ENCODE measurements at places on chromosomes 2 and 18.

DNA sequence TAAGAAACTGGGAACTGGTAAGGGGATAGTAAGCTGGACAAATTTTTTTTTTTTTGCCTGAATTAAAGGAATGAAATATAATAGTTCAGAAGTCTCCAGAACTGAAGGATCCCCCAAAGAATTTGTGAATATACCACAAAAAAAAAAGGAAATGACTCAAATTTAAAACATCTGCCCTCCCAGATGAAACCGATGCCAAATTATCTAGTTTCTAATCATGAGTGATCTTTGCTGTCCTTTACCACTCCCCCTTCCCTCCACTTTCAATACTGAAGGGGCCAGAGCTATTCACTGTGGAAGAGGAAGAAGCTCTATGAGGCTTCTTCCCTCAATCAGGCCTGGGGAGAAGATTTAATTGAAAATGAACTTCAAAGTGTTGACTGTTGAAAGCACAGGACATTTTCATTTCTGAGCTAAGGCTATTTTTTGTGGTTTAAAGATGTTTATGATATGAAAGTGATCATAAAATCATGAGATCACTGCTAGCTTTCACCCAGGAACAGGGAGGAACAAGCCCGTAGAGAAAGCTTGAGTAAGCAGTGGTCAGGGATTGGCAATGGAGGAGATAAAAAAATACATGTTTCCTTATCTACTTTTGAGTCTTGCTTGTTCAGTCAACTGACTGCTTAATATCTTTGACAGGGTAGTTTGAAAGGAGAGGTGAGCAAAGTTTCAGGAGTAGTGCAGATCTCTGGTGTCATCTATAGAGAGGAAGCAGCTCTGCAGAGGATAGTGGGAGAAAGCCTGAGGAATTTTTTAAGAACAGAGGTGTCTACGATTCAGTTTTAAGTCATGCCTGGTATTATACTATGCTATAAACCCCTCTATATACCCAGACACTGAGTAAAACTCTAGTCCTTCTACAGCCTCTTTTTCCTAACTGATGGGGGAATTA, 409.5 kb upstream of the FIGN start:
- DNase-seq: no peak

GRCh38 chr2:207501802-207502576, 27.8 kb upstream of the CREB1 start:
- DNase-seq: no peak

GRCh38 chr2:216789081-216789480, 70.8 kb downstream of the TNP1 start:
- peak; percentile 83 for DNase-seq

DNA sequence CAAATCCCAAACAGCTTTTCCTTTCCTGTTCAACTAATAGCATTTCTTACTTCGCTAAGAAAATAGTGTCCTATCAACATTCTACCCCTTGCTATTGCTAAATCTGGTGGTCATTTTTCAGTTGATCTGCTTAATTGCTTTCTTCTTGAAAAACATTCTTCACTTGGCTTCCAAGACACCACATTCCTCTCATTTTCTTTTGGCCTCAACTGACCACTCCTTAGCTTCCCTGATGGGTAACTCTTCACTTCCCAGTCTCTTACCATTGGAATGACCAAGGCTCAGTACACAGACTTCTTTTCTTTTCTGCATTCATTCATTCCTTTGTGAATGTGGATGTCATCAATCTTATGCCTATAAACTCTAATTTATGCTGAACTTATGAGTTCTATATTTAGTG, 230.8 kb upstream of the CDH2 start:
- DNase-seq: no peak

DNA sequence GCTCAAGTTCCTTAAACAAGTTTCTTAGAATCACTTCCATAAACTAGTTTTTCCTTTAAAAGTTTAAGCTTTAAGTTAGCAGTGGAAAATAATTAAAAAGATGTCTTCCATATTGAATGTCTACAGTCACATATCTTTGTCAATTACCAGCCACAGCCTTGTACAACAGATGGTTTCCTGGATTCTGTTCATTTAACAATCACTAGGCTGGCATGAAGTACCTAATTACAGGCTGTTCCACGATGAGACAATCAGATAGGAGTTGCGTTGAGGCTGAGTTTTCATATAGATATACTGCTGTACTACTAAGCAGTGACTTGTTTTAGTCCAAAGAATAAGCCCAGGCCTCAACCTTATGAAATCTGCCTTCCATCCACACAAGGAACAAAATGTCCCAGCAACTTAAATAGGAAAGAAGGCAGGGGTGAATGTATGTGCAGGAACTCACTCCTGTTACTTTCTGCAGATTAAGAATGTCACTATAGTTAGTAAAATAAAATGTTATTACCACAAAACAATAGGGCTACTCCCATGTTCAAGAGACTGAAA, 131.0 kb downstream of the ZAP70 start:
- DNase-seq: peak; percentile 88

DNA sequence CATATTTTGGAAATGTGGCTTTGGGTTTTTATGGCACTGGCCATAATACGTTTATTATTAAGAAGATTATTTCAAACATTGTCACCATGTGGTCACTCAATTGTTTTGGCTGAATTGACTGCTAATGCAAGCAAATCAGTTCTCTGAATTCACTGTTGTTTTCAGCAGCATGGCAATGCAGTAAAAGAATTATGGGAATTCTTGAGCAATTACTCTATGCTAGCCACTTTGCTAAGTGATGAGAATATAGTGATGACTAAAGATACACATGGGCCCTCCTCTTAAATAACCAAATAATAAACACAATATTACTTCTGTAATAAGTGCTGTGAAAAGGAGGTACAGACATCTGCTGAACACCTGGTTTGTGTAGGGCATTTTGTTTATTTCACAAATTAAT, 58.0 kb upstream of the FANCL start:
- DNase-seq: no peak

DNA sequence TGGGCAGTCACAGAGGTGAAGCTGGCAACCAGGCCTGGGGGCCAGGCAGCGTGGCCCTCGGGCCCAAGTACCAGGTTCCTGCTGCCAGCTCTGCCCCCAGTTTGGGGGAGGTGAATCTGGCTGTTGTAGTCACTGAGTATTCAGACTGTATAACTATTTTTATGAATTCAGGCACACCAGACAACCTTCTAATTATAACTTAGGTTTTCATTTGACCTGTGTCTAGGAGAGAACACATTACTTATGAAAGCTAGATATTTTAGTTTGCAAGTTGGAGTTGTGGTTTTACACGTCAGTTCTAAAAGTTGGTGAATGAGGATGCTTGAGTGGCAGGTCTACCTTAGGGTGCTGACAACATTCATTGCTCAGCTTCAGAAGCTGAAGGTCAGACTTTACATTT, 71.7 kb downstream of the LIMS1 start:
- DNase-seq: no peak

DNA sequence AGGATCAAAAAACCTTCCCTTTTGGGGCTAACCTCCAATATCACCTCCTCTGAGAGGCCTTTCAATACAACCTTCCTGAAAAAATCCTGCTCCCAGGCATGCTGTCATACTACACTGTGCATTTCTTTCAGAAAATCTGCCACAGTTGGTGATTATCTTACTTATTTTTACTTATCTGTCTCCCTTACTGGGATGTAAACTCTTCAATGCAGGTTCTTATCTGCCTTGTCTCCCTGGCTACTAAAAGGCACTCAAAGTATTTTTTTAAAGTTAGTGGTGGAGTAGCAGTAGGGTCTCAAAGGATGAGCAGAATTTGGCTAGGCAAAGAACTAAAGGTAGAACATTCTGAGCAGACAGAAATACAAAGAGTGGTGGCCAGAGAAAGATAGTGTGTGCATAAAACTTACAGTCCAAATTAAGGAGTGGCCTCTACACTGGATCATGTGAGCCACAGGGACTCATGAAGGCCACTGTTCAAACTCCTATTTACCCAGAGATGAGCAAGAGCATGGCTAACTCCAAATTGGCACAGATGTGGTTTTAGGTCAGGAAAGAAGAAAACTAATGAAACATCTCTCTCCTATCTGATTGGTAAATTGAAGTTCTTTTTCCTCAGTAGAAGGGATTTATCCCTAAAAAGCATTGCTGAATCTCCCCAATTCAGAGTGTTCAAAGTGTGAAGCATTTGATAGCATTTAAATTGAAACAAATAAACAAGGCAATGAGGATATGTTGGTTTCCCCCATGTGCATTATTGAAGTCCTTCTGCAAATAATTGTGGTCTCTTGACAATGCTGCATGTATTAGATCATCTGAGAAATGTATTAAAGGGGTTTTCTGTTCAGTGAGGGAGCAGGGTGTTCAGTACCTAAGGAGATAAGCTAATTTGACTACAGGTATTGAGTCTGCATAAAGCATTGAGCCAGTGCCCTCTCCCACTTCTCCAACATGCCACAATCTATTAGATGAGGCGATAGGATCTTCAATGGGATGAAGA, 285.5 kb downstream of the MREG start:
- no peak for DNase-seq

- no peak for DNase-seq
Observed at GRCh38 chr2:98809878-98810587, 79.1 kb upstream of the MGAT4A start.

- DNase-seq: no peak
Observed at GRCh38 chr18:38930881-38931753, 1365.5 kb upstream of the CELF4 start.

DNA sequence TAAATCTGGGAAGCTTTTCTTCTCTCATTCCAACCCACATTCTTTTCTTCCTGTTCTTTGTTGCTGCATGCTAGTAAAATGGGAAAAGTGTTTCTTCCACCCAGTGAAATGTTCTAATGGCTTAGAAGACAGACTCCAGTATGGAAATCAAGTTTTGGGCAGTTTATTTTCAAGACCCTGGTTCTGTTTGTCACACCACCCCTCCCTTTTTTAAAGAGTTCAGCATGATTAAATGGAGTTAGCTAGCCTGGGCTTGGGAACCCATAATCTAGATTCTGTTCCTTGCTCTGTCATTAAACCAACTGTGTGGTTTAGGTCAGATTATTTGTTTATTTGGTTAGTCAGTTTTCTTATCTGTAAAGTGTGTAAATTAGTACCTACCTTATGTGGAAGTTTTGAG, 151.8 kb upstream of the NT5C1B start:
- DNase-seq: no peak

- no peak for DNase-seq
Observed at GRCh38 chr2:38876407-38876806, 631 bp downstream of the MORN2 start.

GRCh38 chr2:229884775-229885699, 36.8 kb downstream of the TRIP12 start:
- DNase-seq: no peak

- no peak for DNase-seq
Observed at GRCh38 chr2:102064679-102065674, 73.2 kb downstream of the IL1R2 start.

DNA sequence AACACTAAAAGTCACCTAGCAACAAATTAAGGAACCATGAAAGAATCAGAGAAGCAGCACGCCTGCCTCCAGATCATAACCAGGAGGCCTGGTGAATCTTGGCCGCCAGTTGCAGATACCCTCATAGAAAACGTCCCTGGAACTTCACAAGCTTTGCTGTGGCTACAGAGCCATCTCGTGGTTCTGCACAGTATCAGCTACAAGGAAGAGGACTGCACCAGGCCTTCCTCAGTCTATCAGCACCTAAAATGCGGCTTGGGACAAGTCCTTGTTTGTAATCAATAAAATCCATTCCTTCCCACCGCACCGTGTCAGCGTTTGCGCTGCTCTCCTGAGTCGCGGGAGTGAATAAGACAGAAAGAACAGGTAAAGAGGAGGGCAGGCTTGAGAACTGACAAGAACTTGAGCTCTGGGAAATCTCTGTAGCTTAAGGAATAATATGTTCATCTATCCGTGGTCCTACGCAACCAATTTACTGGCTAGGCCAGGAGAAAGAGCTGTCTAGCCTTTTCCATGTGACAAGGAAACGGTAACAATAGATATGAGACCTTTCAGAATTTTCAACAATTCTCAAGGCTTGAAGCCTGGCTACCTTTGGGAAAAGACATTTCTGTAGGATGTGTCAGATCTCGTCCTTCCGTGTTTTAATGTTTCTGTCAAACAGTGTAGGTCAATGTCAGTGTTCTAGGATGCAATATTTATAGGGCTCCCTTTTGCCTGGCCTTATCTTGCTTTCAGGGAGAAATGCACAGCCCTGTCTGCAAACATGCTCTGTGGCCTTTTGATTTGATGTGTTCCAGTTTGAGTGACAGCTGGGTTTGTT, 128.5 kb upstream of the RAB12 start:
- DNase-seq: peak; percentile 74

DNA sequence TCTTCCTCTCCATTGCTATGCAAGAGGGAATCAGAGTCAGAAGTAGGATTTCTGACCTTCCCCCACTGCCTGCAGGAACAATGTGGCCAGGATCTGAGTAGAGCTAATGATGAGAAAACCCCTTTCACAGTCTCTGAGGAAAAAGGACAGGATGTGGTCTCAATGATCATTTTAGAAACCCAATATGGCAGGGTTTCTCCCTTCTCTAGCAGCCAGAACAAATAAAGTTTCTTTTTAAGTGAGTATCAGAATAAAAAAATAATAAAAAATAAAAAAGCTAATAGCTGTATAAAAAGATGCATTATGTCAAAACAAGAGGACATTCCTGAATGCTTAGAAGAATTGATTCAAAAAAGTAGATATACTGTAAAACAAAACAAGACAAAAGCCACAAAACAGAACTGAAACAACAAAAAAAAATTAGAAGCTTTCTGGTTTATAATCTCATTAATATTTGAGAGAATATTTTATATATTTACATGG, 1124.9 kb upstream of the ZEB2 start:
- no peak for DNase-seq

DNA sequence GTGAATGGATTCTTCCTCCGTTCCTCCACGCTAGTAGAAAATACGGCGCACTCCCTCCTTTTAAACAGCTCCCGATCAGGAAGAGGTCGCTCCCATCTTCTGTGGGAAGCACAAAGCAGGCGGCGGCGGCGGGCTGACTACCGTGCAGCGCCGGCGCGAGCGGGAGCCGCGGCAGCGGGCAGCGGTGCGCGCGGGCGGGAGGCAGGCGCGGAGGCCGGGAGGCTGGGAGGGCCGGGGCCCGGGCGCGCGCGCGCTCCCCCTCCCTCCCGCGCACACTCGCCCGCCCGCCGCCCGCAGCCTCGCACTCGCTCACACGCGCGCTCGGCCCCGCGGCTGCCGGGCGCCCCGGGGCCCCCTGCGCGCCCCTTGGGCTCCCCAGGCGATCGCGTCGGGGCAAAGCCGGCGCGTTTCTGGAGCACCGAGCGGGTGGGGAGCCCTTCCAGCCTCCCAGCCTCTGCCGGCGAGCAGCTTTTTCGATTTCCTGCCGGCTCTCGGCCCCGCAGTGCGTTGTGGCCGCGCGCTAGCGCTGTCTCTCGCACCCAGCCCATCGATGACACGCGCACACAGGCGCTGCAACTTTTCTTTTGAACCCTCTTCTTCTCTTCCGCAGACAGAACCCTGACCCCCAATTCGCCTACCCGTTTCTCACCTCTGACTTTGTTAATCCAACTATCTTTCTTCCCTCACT, at the start of gene SLC8A1:
Gene SLC8A1, minus strand, starts transcription at position 173 of the 688 bp plus-strand sequence.
- no peak for DNase-seq

GRCh38 chr2:214410128-214410775, 602 bp upstream of the VWC2L start:
- DNase-seq: peak; percentile 62
